ENCODE measurements at places on chromosomes 1 and 21. TPM values are rescaled to one million over a fixed set of nuclear protein-coding genes. Genes with fewer than 3 reads are reported as not detected.

- no peaks in the 10 kb centered on the region for H3K27me3 ChIP-seq
- H3K4me3 ChIP-seq: no peak overlapping the region
- peak overlapping the region; percentile 24 for H3K27ac ChIP-seq
- DNase-seq: no peak
- H3K36me3 ChIP-seq: no peaks in the 10 kb centered on the region
- peaks cover 8% of the 10 kb centered on the region for H3K4me1 ChIP-seq
Measured at GRCh38 chr21:26405735-26406361, 167.2 kb downstream of the CYYR1 start.

- no peak for DNase-seq
- H3K4me1 ChIP-seq: no peaks in the 10 kb centered on the region
- H3K36me3 ChIP-seq: no peaks in the 10 kb centered on the region
- H3K4me3 ChIP-seq: no peak overlapping the region
- H3K27me3 ChIP-seq: peaks cover 4% of the 10 kb centered on the region
Measured at GRCh38 chr1:197989058-197989457, 71.9 kb downstream of the LHX9 start.

DNA sequence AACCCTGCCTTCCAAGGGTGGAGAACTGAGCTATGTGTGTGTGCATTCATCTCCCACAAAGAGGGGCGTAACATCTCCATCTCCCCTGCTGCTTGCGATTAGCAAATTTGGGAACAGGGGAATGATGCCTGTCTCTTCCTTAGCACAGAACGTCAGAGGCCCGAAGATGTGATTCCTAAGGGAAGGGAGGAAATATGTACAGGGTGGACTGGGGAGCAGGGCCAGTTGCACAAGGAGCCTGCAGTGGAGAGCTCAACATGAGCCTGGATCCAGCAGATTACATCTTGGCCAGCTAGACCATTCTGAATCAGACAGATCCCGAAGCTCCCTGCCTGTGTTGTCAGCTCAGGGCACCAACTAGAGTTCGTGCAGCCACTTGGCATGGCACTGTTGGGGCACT is 118.1 kb downstream of the NGF start:
- H3K4me1 ChIP-seq: no peaks in the 10 kb centered on the region
- peaks cover 7% of the 10 kb centered on the region for H3K27me3 ChIP-seq
- no peak for DNase-seq
- no peak overlapping the region for H3K27ac ChIP-seq
- no peaks in the 10 kb centered on the region for H3K36me3 ChIP-seq
- H3K4me3 ChIP-seq: no peak overlapping the region

GRCh38 chr1:24806588-24806987 is 61.3 kb downstream of the CLIC4 start:
- H3K27me3 ChIP-seq: peaks cover under 1% of the 10 kb centered on the region
- no peak overlapping the region for H3K27ac ChIP-seq
- DNase-seq: no peak

GRCh38 chr1:37035796-37036666 is 1.7 kb upstream of the GRIK3 start:
- no peak overlapping the region for H3K4me3 ChIP-seq
- no peak for DNase-seq
- no peak overlapping the region for H3K27ac ChIP-seq
- no peaks in the 10 kb centered on the region for H3K4me1 ChIP-seq
- H3K27me3 ChIP-seq: peaks cover 81% of the 10 kb centered on the region

DNA sequence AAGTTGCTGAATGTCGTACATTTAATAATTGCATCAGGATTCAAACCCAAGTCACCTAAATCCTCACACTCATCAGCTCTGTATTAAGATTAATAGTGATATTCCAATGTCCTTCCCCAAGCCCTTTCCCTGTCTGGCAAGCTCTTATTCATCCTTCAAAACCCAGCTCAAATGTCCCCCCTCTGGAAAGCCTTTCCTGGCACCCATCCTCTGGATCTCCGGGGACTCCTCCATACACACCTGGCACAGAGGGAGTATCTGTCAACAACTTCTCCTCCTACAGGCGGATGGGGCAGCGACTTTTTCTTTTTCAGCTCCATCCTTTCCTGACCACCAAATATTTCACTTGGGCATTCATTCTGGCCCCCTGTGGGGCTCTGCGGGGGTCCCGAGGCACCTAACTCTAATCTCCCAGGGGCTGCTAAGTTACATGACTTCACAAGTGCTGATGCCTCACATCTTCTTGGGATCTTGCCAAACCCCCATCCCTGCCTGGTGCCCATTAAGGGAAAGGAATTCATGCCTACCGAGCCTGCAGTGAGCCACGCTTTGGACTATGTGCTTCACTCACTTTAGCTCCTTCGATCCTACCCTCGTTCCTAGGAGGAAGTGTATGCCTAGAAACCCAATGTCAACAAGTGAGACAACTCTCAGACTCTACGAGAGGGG is 15.2 kb downstream of the TINAGL1 start:
- no peak for DNase-seq
- H3K4me3 ChIP-seq: no peak overlapping the region
- H3K27ac ChIP-seq: no peak overlapping the region
- no peaks in the 10 kb centered on the region for H3K36me3 ChIP-seq
- peaks cover 24% of the 10 kb centered on the region for H3K27me3 ChIP-seq

DNA sequence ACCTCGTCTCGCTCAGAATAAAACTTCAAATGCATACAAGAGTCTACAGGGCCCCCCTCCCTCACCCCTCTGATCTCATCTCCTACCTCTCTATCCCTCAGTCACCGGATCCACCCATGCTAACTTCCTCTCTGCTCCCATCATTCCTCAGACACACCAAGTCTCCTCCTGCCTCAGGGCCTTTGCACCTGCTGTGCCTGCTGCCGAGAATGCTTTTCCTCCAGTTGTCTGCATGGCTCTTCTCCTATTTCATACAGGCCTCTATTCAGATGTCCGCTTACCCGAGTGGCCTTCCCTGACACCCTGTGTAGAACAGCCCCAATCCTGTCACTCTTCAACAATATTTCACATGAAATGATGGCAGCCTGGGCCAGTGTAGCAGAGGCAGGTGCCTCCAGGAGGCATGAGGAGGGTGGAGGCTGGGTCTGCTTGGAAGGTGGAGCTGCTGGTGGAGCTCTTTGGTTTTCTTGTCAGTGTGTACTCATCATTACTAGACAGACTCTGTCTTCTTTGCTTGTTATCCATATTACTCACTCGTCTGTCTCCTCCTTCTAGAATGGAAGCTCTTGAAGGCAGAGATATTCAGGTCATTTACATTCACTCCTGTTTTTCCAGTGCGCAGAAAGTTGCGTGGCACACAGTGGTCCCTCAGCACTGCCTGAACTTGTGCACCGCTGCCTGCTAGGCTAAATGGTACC is 4.2 kb downstream of the SH2D2A start:
- no peaks in the 10 kb centered on the region for H3K27me3 ChIP-seq
- peaks cover 75% of the 10 kb centered on the region for H3K36me3 ChIP-seq
- H3K4me1 ChIP-seq: peaks cover 78% of the 10 kb centered on the region
- DNase-seq: no peak
- H3K27ac ChIP-seq: peak overlapping the region; percentile 100

- no peak for DNase-seq
- peaks cover 20% of the 10 kb centered on the region for H3K36me3 ChIP-seq
- H3K27me3 ChIP-seq: no peaks in the 10 kb centered on the region
Measured at GRCh38 chr21:44614961-44615391, 3.1 kb downstream of the KRTAP10-8 start.

DNA sequence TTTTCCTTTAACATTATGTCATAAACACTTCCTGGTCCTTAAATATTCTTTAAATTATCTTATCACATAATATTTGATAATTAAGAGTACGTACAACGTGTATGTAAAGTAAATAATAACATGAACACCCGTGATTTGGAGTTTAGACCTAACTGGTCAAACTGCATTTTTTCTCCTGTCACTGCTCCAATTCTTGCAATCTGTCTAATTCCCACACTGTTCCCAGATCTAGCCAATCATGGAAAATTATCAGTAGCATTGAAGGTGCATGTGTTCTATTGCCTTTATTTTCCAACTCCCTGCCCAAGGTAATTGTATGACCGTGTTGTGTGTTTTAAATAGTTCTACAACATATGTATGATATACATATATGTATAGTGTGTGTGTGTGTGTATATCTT is 2.1 kb upstream of the PM20D1 start:
- peaks cover 11% of the 10 kb centered on the region for H3K4me1 ChIP-seq
- H3K36me3 ChIP-seq: peaks cover 12% of the 10 kb centered on the region
- no peak overlapping the region for H3K27ac ChIP-seq

DNA sequence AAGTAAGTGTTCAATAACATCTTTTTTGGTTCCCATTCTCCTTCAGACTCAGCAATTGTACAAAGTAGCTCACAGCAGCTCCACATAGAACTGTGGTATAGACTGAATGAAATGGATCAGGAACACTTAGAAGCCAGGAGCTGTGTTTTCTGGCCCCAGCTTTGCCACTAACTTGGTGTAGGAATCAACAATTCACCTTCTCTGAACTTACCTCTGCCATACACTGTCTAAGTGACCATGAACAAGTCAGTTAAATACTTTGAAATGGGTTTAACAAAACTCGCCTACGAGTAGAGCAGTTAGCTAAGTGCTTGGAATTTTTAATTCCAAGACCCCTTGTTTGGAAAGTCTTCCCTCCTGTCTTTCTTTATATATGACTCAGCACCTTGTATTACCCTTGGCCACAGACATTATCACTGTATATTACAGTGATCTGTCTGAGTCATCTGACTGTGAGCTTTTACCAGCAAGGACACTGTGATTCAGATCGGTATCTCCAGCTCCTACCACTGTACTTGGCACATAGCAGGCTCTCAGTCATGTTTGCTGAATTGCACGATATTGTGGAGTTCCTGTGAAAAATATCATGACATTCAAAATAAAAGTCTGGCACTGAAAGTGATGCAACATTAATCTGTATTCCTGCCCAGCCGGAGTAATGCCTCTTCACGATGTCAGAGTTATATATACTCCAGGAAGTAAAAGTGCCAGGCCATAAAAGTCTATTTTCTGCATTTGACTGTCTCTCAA is 101.7 kb upstream of the BEND5 start:
- no peaks in the 10 kb centered on the region for H3K36me3 ChIP-seq
- no peak overlapping the region for H3K27ac ChIP-seq
- no peak overlapping the region for H3K4me3 ChIP-seq

DNA sequence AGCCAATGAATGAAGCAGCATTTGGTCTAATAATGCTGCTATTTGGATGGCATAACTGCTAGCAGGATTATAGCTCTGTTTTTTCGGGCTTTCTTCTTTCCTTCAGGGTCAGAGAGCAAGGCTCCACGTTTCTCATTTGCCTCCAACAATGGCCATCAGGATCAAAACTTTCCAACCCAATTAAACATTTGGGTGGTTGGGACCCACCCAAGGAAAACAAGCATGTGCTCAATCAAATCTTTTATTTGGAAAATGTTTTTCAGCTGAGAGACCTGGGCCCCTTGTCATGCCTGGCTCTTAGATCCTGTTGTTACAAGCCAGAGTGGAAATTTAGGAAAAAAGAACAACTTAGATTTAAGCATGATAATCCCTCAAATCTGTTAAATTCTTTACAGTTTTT is 373.1 kb upstream of the USP24 start:
- no peak for DNase-seq
- no peak overlapping the region for H3K27ac ChIP-seq
- no peak overlapping the region for H3K4me3 ChIP-seq
- no peaks in the 10 kb centered on the region for H3K36me3 ChIP-seq
- peaks cover 2% of the 10 kb centered on the region for H3K27me3 ChIP-seq

DNA sequence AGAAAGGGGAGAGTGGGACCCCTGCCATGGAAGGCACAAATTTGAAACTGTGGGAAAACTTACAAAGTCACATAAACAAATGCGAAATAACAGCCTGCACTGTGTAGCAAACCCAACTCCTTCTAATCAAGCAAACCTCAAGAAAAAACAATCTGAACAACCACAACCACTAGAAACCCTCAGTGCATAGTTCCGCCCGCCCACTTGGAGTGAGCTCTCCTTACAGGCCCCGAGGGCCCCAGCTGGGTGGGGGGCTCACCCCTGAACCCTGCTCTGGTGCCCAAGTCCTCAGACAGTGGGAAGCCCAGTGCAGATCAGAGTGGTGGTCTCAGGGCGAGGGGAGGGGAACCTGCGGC is 931 bp upstream of the MXRA8 start:
- H3K27me3 ChIP-seq: peaks cover under 1% of the 10 kb centered on the region
- peaks cover 9% of the 10 kb centered on the region for H3K4me1 ChIP-seq
- no peaks in the 10 kb centered on the region for H3K36me3 ChIP-seq
- DNase-seq: no peak
- H3K4me3 ChIP-seq: no peak overlapping the region

DNA sequence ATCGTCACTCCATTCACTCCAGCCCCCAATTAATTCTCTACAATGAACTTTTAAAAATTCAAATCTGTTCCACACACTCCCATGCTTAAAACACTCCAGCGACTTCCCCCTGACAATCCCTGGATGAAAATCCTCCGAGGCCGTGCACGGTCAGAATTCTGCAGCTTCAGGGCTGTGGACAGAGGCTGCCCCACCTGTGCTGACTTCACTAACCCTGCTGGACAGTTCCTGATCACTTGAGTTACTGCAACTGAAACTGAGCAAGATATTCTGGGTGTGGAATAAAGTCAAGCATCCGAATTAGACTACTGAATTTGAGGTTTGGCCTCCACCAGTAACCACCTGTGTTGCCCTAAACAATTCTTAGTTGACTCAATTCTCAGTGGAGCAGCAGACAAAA is 1.0 kb upstream of the JAK1 start:
- H3K27me3 ChIP-seq: no peaks in the 10 kb centered on the region
- no peak for DNase-seq
- peaks cover 7% of the 10 kb centered on the region for H3K36me3 ChIP-seq
- peak overlapping the region; percentile 75 for H3K4me3 ChIP-seq
- peak overlapping the region; percentile 84 for H3K27ac ChIP-seq

Gene SH2D2A
- 157 TPM for total RNA-seq

Gene AIM2
- total RNA-seq: 17.3 TPM

Gene VWA1
- total RNA-seq: 0.20 TPM

Gene MFAP2
- total RNA-seq: not detected

Gene PROK1
- total RNA-seq: not detected

Gene TDRD5
- not detected for total RNA-seq

Gene CCDC24
- total RNA-seq: 1.3 TPM

Gene PTGFRN
- total RNA-seq: 4.6 TPM

Gene RIPK4
- not detected for total RNA-seq

Gene APP
- total RNA-seq: 25.1 TPM

Gene E2F2
- 103 TPM for total RNA-seq

Gene ZMYND12
- 0.21 TPM for total RNA-seq

Gene PCAT6
- 0.94 TPM for total RNA-seq

Gene WDR64
- 0.12 TPM for total RNA-seq
